ENCODE measurements at places on chromosomes 4 and X.

GRCh38 chr4:84126061-84126787, 372.9 kb downstream of the NKX6-1 start:
- no peak for DNase-seq

DNA sequence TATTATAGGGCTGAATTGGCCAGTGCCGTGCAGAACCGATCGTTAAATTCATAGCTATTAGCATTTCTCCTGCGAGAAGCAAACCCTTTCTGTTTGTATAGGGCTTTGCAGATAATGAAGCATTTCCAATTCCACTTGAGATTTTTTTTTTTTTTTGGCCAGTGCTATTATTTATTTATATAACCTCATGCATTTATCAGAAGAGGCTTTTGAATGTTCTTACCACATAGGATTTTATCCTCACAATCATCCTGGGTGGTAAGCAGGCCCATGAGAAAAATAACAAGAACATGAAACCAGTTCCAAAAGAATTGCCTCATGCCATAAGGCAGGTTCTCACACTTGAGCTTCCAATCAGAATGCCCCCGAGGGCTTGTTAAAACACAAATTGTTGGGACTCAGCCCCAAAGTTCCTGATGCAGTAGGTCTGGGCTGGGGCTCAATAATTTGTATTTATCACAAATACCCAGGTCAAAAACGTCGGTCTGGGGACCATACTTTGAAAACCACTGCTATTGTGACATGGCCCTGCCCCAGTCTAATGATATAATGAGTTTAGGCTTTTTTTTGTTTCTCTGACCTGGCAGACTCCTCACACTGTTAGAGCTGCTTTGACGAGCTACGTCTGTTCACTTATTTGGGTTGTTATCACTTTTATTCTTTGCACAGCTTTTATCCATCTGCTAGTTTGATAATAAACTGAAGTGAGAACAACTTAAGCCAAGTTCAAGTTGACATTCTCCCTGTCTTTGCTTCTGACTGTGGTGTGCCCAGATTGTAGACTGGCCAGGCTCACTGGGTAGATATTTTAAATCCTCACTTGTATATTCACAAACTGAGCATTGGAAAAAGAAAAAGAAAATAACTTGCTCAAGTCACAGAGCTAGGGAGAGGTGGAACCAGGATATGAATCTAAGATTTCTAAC, 20.1 kb downstream of the SUPT20HL1 start:
- DNase-seq = no peak

DNA sequence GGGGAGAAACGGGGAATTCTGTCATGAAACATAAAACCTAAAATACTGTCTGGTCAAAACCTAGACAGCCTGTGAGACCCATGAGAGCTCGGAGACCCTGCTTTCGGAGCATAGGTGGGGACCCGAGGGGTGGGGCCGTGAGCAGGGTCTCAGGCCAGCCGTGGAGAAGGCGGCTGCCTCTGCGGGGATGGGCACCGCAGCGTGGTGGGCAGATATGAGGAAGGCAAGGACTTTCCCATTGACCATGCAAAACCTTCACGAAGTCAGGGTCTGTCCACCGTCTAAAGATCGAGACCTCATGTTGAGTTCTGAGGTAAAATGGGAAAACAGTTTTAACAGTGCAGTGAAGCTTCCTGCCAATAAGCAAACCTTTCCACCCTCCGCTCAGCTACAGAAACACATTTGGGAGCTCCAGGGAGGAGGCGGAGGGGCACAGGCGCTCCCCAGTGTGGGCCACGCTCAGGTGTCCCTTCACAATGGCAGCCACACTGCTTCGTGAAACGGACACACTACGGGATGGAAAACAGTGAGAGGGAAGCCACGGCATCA, 74.4 kb downstream of the SORBS2 start:
- DNase-seq = no peak

DNA sequence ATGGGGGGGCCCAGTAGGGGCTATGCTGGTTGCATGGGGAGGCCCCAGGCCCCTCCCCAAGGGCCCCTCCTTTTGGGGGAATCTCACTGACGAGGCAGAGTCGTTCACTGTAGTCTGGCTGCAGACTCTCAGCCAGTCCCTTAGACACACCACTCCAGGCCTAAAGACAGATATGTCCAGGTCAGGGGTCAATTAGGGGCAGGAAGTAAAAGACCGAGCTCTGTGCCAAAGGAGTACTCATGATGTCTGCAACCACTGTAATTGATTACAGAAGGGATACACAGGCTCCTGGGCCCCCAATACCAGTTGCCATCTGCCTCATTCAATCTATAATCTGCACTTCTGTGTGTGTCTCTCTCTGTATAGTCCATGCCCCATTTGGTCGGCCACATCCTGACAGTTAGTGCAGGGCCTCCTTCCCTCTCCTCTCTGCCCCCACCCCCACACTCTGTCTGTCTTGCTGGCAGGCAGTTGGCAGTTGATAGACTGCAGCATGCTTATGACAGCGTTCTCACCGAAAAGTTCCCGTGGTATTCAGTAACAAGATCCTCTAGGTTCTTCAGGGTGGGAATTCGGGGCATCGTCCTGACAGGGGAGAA, 1.3 kb upstream of the CXorf65 start:
- DNase-seq = peak; percentile 43

GRCh38 chr4:2689114-2689513, 67.0 kb downstream of the TNIP2 start:
- no peak for DNase-seq

DNA sequence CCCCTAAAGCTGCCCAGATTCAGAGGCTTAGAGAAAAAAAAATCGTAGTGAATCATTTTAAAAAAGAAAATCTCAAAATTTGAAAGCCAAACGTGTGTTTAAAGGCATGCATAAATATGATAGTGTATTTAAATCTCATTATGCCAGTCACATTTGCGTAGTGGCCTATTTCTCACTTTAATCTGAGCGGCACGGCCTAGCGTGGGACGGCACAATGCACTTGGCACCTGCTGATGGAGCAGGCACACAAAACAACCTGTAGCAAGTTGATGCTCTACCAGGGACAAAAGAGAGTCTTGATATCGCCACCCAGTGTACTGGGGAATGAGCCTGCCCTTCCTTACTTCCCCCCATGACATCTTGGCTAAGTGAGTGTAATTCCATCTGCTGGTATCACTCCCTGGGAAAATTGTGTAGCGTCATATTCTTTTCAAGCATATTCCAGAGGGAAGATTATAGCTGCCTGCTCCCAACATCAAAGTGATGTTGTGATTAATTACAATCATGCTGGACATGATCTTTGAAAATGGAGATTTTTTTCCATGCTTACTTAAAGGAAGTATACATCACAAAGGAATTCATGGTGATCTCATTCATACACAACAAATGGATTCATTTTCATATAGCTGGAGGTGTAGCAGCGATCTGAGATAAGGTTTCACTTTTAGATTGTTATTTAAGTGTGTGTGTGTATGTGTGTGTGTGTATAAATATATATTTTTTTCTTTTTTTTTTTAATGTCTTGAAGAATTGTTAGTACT, 138.8 kb downstream of the DCTD start:
- no peak for DNase-seq
